ENCODE measurements at places on chromosomes 12 and 14.

DNA sequence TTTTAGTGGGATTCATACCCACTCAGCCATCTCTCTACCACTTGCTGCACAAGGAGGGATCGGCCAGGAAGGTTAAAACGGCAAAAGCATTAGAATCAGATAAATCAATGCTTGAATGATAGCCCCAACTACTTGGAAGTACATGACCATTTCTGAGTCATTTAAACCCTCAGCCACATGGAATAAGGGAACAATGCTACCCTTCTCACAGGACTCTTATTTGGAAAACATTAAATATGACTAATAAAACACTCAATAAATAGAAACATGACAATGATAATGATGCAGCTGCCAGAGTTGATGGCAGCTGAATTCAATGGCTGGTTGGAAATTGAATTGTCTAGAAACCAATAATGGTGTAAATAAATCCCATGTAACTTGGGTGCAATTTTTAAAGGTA is 165.4 kb downstream of the FLRT2 start:
- DNase-seq: no peak

GRCh38 chr14:90740081-90740480 is 76.1 kb downstream of the TTC7B start:
- DNase-seq: no peak

DNA sequence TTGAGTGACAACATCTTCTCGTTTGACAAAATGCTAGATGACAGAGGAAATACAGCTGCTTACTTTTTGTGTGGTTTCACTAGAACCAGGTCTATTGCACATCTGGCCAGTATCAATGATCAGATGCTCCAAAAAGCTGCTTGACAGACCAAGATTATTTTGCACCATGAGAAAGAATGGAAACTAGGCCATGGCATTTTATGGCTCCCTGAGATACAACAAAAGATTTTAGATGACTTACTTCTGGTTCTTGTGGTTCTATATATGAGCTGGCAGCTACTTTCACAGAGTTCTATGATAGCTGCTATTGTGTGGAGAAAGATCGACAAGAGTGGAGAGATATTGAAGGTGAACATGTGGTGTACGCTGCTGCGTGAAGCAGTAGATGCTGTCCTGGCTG is 25.9 kb upstream of the PPFIBP1 start:
- DNase-seq: no peak

DNA sequence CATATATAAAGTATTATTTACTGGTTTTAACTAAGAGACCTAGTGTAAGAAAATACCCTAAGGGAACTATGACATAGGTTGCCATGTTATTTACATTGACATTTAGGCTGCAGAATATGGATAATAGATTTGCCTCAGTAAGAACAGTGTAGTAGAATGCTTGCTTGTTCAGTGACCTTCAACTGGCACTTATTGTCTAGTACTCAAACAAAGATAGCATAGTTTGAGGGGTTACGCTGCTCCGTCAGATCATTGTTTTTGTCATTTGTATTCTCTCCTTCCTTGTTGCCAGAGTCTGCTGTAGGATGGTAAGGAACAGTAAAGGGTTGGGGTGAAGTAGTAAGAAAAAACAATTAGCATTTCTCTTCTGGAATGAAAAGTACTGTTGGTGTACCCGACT is 33.2 kb downstream of the TOGARAM1 start:
- no peak for DNase-seq

DNA sequence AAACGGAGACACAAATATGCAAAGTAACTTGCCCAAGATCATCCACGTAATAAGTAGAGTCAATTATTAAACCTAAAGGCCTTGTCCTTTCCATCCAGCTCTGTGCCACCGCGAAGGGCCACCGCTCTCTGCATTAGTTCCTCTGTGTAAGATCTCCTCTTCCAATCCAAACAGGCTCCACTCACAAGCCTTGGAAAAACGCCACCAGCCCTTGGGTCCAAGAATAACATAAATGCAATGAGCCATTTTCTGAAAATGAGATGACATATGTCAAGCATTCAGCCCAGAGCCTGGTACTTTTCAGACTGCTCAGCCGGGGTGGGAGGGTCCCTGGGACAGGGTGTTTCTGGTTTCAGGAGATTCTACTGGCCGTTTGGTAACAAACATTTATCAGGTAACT is 30.0 kb downstream of the DGLUCY start:
- DNase-seq: no peak

GRCh38 chr12:52285172-52285745 is 6.1 kb downstream of the KRT81 start:
- no peak for DNase-seq

DNA sequence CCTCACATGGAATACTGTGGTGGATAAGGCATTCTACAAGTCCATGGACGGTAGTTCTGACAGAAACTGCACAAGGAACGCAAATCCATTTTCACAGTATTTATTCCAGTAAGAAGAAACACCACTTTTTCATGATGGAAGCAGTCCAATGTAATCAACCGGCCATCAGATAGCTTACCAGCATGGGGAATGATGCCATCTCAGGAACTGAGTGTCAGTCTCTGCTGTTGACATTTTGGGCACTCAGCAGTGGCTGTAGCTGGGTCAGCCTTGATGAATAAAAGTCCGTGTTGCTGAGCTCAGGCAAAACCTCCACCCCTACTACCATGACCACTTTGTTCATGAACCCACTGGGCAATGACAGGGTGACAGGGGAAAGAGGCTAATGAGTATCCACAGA is 103.4 kb downstream of the PLCZ1 start:
- no peak for DNase-seq

DNA sequence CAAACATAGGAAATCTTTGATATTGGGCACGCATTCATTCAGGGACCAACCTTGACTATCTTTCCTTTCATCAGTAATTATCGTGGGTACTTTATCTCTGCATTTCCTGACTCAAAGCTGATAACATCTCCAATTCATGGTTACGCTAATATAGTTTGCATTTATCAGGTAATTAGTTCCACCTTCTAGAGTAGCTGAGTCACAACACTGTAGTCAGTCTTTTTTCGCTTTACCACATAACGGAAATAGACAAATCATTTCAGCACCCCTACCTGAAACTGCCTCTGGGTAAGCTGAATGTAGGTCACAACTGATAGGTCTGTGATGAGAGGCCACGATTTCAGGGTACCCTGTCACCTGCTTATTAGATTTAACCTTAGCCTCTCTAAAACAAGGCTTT is 36.7 kb upstream of the IL22 start:
- no peak for DNase-seq

DNA sequence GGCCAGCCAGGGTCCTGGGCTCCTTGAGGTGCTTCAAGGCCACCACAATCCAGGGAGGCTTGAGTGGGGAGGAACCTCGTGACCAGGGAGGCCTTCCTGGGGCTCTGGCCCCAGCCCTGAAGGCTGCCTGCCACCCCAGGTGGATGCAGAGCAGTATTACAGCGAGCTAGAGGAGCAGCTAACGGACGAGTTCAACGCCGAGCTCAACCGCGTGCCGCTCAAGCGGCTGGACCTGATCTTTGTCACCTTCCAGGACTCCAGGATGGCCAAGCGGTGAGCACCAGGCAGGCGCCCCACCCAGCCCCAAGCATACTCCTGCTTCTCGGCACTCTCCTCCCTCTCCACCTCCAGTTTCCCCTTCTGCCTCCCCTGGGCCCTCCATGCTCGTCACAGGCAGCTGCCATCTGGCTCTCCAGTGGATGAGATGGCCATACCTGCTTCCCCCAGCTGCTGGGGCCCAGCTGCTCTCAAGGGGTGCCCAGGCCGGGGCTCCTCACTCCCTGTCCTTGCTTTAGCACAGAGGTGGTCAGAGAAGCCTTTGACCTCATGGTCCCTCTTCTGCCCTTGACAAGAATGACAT is 30.6 kb downstream of the NGB start:
- no peak for DNase-seq

GRCh38 chr12:66500091-66500490 is 178.8 kb downstream of the GRIP1 start:
- DNase-seq: no peak

DNA sequence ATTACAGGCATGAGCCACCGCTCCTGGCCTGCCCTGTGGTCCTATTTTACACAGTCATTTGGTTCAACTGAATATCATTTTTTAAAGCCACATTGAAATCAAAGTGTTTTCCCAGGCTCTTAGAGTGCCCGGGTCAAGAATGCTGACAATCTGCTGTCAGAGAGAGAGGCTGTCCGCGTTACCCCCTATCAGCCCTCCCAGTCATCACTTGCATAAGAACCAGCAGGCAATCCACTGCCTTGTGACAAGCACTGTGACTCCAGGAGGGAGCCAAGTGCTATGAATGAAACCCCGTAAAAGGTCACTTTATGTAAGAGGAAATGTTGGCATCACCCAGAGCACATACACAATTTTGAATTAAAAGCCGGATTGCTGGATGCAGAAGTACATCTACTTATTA is 13.5 kb downstream of the PHLDA1 start:
- DNase-seq: no peak

DNA sequence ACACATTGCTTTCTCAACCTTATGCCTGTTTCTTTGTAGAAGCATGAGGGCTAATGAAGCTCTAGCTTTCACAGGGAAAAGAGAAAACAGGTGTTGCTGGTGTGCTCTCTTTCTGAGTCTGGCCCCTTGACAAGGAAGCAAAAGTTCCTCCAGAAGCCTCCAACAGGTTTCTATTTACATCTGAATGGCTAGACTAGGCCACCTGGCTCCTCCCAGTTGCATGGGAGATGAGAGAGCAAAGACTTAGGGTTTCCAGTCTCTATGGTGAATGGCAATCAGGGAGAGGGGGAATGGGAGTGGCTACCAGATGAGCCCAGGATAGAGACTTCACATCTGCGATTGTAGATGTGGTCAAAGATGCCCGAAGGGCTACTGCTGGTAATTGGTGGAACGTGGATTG is 138.1 kb upstream of the PLXNC1 start:
- DNase-seq: no peak

- no peak for DNase-seq
Observed at GRCh38 chr12:94731733-94732360, 81.5 kb upstream of the TMCC3 start.

DNA sequence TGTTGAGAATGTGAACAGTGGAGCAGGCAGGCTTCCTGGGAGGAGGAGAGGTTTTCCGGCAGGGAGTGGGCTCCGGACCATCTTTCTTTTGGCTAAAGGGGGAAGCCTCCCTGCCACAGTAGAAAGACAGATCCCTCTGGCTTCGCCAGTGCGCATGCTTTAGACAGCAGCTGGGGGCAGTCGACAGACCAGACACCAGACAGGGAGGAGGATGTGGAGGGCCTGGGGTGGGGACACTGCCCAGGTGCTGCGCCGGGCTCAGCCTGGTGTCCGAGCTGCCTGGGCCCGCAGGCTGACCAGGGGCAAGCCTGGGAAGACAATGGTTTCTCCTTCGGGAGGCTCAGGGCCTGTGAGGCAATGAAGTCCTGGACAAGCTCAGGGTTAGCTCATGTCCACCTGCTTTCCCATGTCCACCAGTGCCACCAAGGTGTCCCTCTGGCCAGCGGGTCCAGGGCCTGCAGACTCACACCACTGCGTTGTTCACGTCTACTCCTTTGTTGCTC is 67.3 kb downstream of the PRIMA1 start:
- no peak for DNase-seq

GRCh38 chr14:78902010-78902623 is 731.9 kb downstream of the NRXN3 start:
- DNase-seq: no peak

DNA sequence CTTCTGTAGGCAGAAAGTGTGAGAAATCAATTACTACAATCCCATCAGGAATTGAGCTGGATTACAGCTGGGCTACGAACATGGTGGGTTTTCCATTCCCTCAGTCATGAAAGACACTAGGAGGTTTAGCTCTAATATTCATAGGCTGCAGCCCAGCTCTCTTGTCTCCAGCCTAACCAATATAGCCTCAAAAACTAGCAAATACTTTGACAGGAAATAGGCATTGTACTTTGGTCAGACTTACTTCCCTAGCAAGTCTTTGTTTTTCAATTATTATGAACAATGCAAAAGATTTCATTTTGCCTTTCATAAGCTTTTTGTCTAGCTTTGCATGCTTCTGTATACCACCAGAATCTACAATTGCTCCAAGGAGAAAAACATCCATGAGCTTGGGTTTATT is 296.2 kb downstream of the GPHN start:
- DNase-seq: no peak

GRCh38 chr14:89625731-89626232 is 208.7 kb upstream of the FOXN3 start:
- DNase-seq: no peak

DNA sequence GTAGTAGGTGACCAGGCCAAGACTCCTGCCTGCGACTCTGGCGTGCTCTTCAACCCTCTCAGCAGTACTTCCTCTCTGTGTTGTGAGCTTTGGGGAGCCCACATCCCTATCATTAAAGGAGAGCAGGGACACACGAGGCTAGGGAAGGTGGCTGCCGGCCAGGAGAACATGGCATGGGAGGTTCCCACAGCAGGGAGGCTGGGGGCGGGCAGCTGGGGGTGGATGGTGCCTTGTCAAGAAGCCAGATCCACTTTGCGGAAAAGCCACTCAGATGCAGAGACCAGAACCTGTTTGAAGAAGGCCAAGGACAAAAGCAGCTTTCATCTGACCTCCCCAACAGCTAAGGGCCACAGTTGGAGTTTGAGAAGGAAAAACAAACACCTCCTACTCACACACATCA is 198.6 kb downstream of the BCL11B start:
- DNase-seq: no peak

DNA sequence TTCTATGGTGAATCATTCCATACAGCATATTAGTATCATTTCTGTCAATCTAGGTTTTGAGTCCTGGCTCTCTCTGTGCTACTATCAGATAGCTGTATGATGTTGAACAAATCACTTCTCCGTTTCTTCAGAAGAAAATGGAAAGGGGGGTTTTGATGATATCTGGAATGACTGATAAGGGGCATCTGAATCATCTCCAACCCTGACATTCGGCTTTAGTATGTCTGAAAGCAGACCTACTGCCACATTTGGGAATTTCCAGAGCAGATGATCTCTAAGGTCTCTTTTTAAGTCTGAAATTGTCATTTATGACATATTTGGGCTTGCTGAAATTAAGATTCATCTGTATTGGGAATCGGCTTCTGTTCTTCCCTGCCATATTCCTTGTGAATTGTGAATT is 10.1 kb downstream of the MLF2 start:
- DNase-seq: no peak

DNA sequence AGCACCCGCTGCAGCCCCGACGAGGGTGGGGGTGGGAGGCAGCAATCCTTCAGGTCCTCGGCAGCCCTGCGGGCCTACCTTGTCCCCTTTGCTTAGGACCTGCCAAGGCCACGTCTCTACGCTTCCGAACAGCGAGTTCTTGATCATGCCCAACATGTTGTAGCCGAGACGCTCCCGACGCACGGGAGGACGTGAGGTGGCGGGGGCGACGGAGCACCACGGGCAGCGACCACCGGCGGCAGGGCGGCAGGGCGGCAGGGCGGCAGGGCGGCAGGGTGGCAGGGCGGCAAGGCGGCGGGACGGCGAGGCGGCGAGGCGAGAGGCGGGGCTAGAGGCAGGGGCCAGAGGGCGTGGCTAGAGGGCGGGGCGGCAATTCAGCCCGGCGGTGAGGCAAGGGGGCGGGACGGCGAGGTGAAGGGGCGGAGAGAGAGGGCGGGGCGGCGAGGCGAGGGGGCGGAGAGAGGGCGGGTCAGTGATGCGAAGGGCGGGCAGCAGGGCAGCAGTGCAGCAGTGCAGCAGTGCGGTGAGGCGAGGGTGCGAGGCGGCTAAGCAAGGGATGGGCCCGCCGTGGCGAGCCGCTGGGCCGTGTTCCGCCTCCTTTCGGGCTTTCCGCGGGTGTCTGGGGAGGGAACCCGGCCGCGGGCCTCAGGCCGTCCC is at the start of gene HEBP1:
HEBP1 (minus strand) TSS at position 307 of the 657 bp plus-strand sequence; CDS start at position 156, 151 bp downstream.
- DNase-seq: peak; percentile 89
